ENCODE measurements at places on chromosomes 16 and 17.

DNA sequence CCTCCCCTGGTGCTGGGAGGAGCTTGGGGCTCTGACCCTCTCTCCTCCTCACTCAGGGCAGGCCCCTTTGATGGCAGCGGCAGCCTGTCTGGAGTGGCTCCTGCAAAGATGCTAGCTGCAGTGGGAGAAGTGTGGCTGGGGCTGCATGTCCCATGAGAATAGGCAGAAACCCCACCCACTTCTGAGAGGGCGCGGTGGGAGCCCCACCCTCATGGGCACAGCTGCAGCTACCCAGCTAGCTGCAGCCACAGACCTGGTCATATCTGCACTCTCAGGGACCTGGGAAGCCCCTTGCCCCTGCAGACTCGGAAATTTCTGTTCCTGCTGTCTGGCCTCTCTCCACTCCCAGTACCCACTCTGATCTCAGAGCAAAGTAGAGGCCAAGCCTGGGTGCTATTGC is 72.2 kb upstream of the BRD7 start:
- DNase-seq, result no peak

DNA sequence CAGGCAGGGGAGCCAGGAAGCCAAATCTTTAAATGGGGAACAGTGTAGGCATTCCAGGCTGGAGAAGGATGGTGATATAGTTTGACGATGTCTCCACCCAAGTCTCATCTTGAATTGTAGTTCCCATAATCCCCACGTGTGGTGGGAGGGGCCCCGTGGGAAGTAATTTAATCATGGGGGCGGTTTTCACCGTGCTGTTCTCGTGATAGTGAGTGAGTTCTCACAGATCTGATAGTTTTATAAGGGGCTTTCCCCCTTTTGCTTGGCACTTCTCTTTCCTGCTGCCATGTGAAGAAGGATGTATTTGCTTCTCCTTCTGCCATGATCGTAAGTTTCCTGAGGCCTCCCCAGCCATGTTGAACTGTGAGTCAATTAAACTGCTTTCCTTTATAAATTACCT is 28.8 kb downstream of the GINS3 start:
- no peak for DNase-seq

GRCh38 chr17:82330322-82331239 is 3.0 kb downstream of the SECTM1 start:
- DNase-seq, result peak; percentile 37

- DNase-seq, result no peak
These were observed 702 bp upstream of the ALDH3A1 start for GRCh38 chr17:19748807-19749193.

- DNase-seq, result no peak
These were observed 57.6 kb upstream of the CBFA2T3 start for GRCh38 chr16:89034573-89034961.

GRCh38 chr16:14236401-14236800 is 165.3 kb downstream of the MRTFB start:
- DNase-seq, result no peak

GRCh38 chr16:81623365-81624102 is 155.6 kb upstream of the PLCG2 start:
- peak; percentile 28 for DNase-seq

GRCh38 chr16:48824271-48824670 is 214.3 kb upstream of the N4BP1 start:
- no peak for DNase-seq

GRCh38 chr17:77449373-77449907 is 308.7 kb downstream of the SEC14L1 start:
- no peak for DNase-seq

DNA sequence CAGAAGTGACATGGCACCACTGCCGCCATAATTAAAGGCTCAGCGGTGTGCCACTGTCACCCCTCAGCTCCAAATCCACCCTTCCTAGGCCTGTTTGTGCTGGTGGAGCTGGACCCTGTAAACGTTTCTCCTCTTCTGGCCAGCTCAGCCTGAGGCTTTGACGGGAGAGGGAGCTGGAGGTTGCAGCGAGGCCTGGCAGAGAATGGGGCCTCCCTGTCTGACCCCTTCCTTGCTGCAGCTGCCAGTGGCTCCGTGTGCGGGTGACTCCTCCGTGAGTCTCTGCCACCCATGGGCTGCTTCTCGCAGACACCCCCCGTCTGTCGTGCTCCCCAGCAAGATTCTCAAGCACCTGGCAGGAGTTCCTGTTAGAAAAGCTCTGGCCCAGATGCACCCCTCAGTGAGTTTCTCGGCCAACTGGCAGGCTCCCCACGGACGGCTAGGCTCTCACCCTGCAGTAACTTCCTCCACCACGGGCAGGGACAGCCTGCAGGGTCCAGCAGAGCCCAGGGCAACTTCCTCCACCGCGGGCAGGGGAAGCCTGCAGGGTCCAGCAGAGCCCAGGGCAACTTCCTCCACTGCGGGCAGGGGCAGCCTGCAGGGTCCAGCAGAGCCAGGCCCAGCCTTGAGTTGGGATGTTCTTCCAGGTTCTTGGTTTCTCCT is 4.7 kb upstream of the CHMP6 start:
- DNase-seq, result no peak

DNA sequence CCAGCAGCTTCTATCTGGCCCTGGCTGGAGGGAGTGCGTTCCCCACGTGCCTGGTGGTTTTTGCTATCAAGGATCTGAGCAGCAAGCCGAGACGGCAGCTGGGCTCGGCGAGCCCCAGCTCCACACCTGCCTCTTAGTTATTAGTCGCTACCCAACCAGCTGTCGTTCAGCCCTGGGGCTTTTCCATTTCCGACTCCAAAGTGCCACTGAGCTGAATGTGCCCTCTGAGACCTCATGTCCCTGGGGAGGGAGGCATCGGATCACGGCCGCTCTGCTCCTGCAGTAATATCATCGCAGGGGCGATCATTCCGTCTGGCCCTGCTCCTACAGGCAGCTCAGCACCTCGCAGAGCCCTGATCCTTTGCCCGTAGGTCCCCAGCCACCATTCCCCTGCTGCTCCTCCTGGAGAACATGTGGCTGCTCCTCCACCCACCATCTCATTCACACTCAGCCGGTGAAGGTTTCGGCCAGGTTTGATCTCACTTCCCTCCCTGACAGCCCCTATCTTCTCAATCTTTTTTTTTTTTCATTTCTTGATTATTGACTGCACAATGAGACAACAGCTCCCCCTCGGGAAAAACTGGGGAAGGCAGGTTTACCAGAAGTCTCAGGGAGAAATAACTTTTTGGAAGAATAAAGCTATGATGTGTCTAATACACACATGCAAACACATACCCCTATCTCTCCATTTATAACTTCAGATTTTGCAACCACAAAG is 86.7 kb downstream of the ZFHX3 start:
- DNase-seq, result no peak

DNA sequence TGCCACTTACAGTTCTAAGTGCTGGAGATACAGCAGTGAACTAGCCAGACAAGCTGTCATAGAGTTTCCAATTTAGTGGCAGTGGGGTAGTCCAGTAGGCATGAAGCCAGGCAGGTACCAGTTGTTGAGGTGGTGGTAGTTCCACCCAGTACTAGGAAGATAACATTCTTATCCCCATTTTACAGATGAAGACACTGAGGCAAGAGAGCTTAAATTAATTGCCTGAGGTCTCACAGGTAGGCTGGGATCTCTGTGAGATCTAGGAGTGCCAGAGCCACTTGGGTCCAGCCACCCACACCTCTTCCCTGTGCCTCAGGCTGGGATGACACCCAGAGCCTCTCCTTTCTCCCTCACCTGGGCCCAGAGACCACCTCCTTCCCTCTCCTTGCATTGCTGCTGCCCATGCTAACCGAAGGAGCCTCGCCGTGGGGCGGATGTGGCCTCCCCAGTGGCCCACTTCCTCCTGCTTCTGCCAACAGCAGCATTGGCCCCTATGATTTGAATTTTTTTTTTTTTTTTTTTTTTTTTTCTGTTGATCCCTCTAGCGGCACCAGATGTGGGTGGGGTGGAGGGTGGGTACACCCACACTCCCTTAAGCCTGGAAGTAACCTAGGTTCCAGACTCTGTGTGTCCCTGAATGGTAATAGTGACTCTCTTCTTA is 114.0 kb downstream of the PRKCB start:
- no peak for DNase-seq

DNA sequence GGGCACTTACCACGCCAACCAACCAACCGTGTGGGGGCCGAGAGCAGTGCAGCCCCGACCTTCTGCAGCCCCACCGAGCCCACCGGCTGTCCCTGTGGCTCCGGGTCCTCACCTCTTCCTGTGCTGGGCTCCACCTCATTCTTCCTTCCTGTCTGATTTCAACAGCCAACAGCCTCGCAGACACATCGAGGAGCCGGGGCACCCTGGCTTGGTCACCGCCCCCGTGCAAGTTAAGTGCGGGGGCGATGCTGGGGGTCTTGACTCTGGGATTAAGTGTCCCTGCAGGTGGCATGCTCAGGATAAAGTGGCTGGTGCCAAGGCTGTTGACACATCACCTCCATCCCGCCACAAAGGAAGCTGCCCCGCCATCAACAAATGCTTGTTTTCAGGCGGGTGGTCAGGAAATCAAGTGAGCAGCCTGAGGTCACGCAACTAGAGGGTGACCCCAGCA is at the start of gene NLRC3:
Gene NLRC3, minus strand, starts transcription at position 102 of the 451 bp plus-strand sequence. CDS start 12,367 bp downstream, outside the sequence.
- DNase-seq, result no peak

DNA sequence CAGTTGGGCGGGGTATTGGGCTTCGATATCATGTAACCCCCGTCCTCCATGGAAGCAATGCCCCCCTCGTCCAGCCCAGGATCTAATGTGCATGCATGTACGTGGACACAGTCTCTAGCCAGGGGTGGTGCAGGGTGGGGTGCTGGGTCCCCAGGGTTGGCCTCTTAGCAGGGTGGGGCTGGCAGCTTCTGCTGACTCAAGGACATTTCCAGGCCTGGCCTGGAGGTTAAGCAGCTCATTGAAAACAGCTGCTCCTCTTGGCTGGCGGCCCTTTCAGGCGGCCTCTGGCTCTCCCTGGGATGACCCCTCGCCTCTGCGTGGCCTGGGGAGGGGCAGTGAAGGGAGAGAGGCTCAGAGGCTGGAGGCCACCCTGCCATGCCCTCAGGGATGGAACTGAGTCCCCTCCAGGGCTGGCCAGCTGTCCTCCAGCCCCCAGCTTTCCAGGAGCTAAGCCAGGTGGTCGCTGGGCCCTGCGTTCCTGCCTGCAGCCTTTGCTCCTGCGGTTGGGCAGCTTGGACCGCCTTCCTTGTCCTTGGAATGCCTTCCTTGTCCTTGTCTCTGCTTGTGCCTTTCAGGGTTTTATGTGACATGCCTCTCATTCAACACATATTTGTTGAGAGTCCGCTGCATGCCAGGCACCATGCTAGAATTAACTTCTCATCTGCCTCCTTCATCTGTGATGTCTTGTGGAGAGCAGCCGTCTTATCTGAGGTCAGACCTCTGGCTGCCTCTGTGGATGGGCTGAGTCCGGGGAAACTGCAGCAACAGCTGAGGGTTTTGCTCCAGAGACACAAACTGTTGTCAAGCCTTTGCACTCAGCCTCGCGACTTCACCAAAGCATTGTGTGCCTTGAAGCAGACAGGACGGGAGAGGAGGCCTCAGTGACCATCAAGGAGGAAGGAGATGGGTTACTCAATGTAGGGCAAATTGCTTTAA is 26.6 kb downstream of the MRC2 start:
- no peak for DNase-seq

DNA sequence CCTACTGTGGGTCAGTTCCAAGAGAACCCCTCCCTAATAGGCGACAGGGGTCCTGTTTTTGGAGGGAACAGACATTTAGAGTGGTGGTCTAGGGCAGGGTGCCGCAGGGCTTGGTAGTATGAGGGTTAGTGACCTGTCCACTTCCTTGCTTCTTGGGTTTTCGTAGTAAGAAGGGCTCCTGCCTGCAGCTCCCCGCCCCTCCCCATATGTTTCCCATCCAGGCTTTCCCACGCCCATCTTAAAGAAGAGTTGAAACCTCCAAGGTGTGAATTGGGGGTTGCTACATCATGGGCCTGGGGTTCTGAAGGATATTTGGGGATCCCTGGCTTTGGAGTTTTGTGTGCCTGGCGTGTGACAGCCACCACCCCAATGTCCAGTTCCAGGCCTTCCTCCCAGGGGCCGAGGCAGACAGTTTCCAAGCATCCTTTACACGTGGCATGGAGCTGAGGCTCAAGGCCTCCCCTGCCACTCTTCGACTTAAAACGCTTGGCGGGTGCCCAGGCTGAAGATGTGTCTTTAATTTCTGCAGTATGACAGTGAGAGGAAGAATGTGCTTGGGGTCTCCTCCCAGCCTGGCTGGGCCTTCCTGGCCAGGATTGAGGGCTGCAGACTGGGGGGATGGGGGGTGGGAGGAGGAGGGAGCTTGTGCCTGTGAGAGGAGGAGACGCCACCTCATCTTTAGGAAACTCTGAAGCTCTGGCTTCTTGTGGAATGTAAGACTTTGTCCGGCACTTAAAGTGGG is 2.3 kb upstream of the COL1A1 start:
- no peak for DNase-seq

Measured in NCI-H748 treated with DMSO at 0.1 percent for 48 hours (cell line).